ENCODE measurements at places on chromosomes 11 and 22.
A peak's percentile ranks its signal among the peaks of the same experiment; 100 is the strongest.

DNA sequence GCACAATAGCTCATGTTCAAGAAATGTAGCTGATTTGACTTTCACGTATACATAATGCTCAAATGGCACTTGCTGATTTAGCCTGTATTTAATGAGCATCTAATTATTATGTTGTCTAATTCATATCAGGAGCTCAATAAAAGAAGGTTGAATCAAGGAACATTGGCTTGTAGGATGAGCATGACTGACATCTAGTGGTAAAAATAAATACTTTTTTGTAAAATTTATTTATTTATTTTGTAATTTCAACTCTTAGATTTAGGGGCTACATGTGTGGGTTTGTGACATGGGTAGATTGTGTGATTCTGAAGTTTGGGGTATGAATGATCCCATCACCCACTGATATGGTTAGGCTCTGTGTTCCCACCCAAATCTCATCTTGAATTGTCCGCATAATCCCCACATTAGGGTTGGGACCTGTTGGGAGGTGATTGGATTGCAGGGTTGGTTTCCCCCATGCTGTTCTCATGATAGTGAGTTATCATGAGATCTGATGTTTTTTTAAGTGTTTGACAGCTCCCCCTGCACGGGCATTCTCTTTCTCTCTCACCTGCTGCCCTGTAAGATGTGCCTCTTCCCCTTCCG is 1.7 kb upstream of the OR52E5 start:
- DNase-seq, result peak; percentile 29

- no peak for DNase-seq
Observed at GRCh38 chr11:72338741-72339140, 94.8 kb upstream of the PHOX2A start.

GRCh38 chr11:130846606-130847005 is 69.7 kb downstream of the SNX19 start:
- DNase-seq, result no peak

DNA sequence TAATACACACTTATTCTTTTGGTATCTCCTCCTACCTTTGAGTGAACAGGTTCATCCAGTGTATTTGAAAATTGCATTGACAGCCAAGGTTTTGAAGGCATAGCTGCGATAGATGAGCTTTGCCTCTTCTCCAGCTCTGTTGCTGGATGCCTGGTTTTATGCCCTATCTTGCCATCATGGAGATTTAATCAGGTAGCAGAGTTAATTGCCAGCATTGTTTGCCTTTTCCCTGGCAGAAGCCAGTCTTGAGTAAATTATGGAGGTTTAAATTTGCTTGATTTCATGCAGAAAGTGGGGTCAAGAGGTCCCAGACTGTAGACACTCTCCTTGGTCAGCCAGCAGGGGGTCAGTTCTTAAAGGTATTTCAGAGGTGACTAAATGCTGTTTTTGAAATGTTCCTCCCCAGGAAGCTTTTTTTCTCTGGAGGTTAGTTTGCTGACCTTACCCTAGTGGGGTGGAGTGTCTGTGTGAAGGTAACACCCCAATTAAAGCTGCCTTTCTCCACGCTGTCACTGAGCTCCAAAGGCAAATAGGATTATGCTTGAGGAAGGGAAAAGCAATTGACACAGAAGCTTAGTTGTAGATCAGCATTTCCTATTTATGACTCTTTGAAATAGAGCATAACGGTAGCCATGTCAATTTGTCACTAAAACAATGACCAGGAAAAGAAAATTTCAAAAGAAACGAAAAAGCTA is 96.0 kb downstream of the EXT2 start:
- DNase-seq, result no peak

- no peak for DNase-seq
Observed at GRCh38 chr22:44454113-44454769, 43.8 kb downstream of the RTL6 start.

- DNase-seq, result peak; percentile 84
Observed at GRCh38 chr22:50304528-50305392, 2.7 kb downstream of the PLXNB2 start.

- no peak for DNase-seq
Observed at GRCh38 chr11:1562469-1563148, 9.5 kb downstream of the DUSP8 start.

Measured in suppressor macrophage treated with lipopolysaccharide for 4 hours (primary cell).